Dermis blood vessel endothelial cell (primary cell): ENCODE measurements at places on chromosomes 16 and 17. TPM values are rescaled to one million over a fixed set of nuclear protein-coding genes. Genes with fewer than 3 reads are reported as not detected.

The ACSM2A gene
- under 0.01 TPM in 1 of 2 replicates, not detected in the other for total RNA-seq

The SLC35G6 gene
- total RNA-seq = not detected in 2 replicates

The CNP gene
- total RNA-seq = 48.7 and 63.1 TPM in 2 replicates

The NECAB2 gene
- total RNA-seq = not detected in 2 replicates

The NPIPA5 gene
- 0.98 and 1.0 TPM in 2 replicates for total RNA-seq

The CLEC3A gene
- not detected in 2 replicates for total RNA-seq

The MYH13 gene
- not detected in 2 replicates for total RNA-seq

The CNTNAP4 gene
- not detected in 2 replicates for total RNA-seq

The HOXB3 gene
- total RNA-seq = 9.5 and 11.9 TPM in 2 replicates

The OTOP3 gene
- total RNA-seq = not detected in 2 replicates

The CCL7 gene
- 0.23 TPM in 1 of 2 replicates, not detected in the other for total RNA-seq
